Eye (tissue), 1 donor: ENCODE measurements at places on chromosomes 3 and 15.

DNA sequence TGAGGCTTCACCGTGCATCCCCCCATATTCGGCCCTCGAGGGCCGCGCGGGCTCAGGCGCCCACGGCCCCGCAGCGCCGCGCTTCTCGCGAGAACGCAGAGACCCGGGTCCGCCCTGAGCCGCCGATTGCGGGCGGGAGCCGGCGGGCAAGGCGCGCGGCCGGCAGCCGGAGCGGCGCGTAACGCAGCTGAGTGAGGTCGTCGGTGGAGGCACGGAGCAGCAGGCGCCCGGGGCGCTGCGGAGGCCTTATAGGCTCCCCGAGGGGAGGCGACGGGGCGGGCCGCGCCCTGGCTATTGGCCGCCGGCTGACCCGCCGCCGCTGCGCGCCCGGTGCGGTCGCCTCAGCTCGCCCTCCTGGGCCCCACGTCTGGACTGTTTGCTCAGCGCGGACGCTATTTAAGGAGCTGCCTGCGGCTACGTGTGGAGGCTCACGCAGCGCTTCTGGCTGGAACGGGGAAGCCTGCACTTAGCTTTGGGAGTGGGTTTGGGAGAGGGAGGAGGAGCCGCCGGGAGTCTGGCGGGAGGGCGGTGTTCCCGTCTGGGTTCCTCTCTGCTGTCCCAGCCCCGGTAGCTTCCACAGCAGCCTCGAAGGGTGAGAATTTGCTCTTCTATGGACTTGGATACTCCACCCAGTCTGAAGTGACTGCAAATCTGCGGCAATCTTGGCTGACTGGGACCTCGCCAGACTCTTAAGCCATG, at the start of gene PLOD2:
Gene PLOD2, minus strand, starts transcription at position 221 of the 699 bp plus-strand sequence. Its CDS starts 195 bp downstream, at position 26.
- peak; percentile 93 for DNase-seq

- DNase-seq = peak; percentile 60
These were observed at the start of gene SPESP1 for GRCh38 chr15:68930268-68931022. TSS of gene SPESP1 (plus strand) at chr15:68930525. CDS start at chr15:68930654, 129 bp downstream.

GRCh38 chr3:108123326-108123725, 32.5 kb upstream of the CD47 start:
- DNase-seq = no peak

- no peak for DNase-seq
These were observed 27.9 kb upstream of the SV2B start for GRCh38 chr15:91072161-91072560.

- DNase-seq = peak; percentile 28
These were observed 1.8 kb downstream of the KCNMB2 start for GRCh38 chr3:178538056-178538455.

DNA sequence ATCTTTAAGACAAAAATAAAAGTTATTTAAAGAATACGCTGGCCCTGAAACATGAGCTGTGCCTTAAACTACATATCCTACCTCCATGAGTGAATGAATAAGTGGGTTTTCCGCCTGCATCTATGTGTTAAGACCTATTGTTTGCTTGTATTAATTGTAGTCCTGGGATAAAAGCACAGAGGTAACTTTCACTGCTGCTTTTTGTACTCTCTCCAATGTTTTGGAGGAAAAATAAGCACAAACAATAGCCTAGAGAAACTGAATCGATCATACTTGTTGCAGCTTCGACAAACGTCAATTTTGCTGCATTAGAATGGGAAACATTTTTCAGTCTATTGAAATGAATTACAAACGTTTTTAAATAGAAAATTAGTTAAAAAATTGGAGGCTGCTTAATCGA, 1.3 kb upstream of the CTNNB1 start:
- peak; percentile 21 for DNase-seq

GRCh38 chr3:117692416-117692995, 982.9 kb downstream of the TUSC7 start:
- DNase-seq = no peak

GRCh38 chr3:166688665-166689064, 691.4 kb downstream of the ZBBX start:
- DNase-seq = no peak

DNA sequence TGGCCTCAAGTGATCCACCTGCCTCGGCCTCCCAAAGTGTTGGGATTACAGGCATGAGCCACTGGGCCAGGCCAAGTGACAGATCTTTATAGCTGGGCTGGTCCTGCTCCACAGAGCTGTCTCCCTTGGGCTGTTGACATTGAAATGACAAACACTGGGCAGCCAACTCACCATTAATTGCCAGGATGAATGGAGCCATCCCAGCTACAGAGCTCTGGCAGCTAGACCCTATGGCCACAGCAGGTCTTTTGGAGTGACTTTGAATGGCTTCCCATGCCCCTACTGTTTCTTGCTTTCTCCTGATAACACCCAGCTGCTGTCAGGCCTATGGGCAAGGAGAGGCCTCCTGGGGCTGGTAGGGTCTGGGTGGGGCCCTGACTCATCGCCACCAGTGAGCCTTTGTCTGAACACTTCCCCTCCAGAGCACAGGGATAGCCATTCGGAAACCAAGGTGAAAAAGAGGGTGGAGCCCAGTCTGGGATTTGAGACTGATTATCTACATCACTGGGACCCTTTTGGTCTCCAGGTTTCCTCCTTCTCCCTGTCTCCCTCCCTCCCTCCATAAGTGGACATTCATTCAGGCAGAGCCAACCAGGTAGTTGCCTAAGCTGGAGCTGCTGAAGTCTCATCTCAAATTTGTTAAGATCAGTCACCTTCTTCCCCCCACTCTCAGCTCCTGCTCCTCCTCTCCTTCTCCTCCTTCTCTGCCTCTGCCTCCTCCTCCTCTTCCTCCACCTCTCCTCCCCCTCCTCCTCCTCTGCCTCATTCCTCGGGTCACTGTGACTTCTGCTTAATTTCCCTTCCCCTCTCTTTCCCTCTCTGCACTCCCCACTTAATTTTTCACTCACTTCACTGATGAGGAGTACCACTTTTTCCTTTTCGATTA, 34.0 kb downstream of the BHLHE40 start:
- no peak for DNase-seq

DNA sequence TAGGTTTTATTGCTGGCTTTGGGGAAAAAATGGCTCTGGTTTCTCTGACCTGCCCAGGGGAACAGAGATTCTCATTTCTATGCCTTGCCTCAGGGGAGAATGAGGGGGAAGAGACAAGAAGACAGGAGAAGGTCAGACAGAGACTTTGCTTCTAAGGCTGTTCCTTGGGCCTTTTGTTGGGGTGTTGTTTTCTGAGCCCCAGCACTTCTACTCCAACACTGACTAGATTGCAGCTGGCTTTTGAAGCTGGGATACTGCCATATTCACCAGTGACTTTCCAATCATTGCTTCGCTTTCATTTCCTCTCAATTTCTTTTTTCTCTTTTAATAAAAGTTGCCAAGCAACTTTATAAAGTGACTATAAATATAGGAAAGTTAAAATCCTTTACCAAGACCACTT, 143.2 kb upstream of the ARHGEF26 start:
- DNase-seq = no peak

GRCh38 chr3:66038384-66038725, 363 bp downstream of the MAGI1 start:
- no peak for DNase-seq

GRCh38 chr3:184154885-184155643, at the start of gene DVL3:
TSS of gene DVL3 (plus strand) at chr3:184155377. CDS start at chr3:184155636, 259 bp downstream.
- DNase-seq = peak; percentile 84

- DNase-seq = no peak
These were observed 8.0 kb upstream of the ITIH3 start for GRCh38 chr3:52786330-52787215.

GRCh38 chr15:57762302-57762701, 55.8 kb downstream of the POLR2M start:
- DNase-seq = no peak

- no peak for DNase-seq
These were observed 124.3 kb downstream of the LRIG1 start for GRCh38 chr3:66376568-66376967.

- no peak for DNase-seq
These were observed 16.6 kb downstream of the ST3GAL6 start for GRCh38 chr3:98779541-98780335.

- no peak for DNase-seq
These were observed 435.6 kb downstream of the MECOM start for GRCh38 chr3:169227911-169228310.

GRCh38 chr15:29656636-29657475, 165.4 kb downstream of the TJP1 start:
- DNase-seq = no peak

DNA sequence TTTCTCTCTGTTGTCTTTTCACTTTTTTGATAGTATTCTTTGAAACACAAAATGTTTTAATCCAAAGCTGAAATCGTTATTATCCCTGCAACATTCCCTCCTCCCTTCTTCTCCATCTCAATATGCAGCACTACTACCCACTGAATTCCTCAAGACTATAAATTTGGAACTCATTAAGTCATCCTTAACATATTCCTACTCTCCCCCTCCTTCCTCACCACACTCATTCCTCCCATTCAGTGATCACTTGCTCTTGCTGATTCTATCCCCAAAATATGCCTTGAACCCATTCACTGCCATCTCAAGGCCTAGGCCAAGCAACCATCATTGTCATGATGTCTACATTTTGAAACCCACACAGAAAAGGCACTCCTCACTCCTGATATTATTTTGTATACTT, 2.4 kb upstream of the PIK3R4 start:
- DNase-seq = peak; percentile 8

- DNase-seq = no peak
These were observed 89.6 kb upstream of the GALNT15 start for GRCh38 chr3:16084887-16085286.

GRCh38 chr15:99651023-99651807, 82.0 kb downstream of the LYSMD4 start:
- DNase-seq = no peak

GRCh38 chr15:78212008-78212407, 22.4 kb downstream of the ACSBG1 start:
- DNase-seq = no peak

DNA sequence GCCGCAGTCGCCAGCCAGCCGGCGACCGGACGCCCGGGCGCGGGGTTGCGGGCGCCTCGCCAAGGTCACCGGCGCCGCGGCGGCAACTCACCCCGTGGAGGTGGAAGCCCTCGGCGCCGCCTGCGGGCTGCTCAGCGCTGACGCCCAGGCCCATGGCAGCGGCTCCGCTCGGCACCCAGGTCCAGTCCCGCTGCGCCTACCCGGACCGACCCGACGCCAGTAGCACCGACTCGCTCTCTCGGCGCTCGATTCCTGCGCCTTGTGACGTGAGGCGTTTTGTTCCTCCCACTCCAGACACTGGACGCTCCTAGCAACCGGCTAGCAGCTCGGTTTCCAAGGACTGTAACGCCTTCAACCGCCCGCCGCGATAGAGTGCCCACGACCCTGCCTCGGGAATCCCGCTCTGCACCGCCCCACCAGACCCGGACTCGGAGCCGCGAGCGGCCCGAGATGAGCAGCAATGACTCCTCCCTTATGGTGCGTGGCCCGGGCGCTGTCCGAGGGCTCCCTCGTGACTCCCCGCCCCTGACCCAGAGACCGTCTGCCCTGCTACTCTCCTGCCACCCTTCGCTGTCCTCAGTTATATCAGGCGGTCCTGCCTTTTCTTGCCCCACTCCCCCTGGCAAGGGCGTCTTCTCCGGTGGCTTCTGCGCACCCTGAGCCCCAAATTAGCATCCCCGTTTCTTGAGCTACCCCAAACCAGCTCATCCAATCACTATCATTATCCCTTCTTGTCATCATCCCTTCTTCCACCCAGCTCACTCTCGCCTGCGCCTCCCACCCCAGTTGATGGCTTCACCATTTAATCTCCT, at the start of the genes GORASP1 and TTC21A:
Gene GORASP1, minus strand, starts transcription at position 240 of the 812 bp plus-strand sequence. Its CDS starts 86 bp downstream, at position 154.
Gene TTC21A, plus strand, starts transcription at position 293 of the 812 bp plus-strand sequence. Its CDS starts 158 bp downstream, at position 451.
- peak; percentile 97 for DNase-seq

DNA sequence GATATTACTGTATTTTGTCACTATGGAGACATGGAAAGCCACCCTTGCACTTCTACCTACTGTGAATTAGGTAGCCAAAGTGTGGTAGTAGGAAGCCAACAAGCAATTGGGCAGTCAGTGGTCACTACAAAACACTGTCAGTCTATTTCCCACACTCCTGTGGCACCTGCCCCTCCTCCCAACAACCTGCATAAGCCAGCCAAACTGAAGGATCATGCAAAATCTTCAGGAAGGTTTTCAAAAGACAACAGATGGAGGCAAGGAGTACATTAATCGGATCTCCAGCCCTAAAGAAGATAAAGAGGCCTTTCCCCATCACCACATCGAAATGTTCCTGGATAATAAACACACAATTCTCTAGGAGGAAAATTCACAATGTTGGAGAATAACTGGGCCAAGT, 11.9 kb downstream of the POMGNT2 start:
- no peak for DNase-seq

DNA sequence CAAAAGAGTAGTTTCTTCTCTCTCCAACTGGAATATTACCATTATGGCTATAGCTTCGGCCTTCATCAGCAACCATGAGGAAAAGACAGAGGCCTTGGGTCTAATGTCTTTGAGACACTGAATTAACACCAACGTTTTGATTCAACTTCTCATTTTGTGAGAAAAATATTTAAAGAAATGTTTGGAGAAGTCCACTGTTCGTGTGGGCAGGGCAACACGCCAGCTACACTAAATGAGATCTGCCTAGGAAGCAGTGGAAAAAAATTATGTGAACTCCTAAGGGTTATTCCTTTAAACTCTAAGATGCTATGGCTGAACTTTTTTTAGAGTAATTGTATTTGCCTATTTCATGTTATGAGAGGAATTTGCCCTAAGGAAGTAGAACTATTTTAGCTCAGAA, 41.8 kb downstream of the NCEH1 start:
- no peak for DNase-seq

DNA sequence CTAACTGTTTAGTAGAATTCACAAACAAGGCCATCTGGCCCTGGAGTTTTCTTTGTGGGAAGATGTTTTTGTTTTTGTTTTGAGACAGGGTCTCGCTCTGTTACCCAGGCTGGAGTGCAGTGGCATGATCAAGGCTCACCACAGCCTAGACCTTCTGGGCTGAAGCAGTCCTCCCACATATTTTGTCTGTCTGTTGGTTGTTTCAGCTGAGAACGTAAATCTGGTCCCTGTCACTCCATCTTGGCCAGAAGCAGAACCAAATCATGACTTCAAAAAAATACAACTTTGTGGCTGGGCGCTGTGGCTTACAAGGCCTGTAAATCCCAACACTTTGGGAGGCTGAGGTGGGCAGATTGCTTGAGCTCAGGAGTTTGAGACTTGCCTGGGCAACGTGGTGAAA, 27.1 kb downstream of the MRAS start:
- no peak for DNase-seq

DNA sequence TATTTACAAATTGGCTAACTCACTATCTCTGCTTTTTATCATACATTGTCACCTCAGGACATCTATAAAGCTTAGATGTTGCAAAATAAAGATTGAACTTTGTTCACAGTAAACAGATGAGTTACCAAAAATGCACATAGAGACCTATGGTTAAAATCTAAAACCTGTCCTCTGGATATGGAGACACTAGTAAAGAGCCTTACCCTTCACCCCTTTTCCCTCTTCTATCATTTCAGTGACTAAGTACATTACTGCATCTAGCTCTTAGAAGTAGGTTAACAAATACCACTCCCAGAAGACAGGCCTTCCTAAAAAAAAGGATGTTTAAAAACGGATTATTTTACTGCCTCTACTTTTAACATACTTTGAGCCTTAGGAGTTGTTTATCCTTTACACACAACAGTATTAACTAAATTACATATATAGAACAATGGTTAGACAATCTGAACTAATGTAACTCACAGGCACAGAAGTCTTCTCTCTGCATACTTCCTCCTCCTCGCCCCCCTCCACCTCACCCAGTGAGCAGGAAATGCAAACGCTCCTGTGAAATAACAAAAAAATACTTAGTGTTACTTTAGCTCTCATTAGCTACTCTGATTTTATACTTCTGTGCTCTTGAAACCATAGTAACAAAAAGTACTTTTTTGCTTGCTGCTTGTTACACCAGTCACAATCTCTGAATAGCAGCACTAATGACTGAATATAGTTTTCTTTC, 23.3 kb downstream of the IREB2 start:
- DNase-seq = no peak

- no peak for DNase-seq
These were observed 476.6 kb upstream of the ROBO1 start for GRCh38 chr3:80244390-80244789.

- no peak for DNase-seq
These were observed 34.1 kb upstream of the SFMBT1 start for GRCh38 chr3:53079791-53080555.
